ENCODE measurements at places on chromosomes 13 and 19.
A peak's percentile ranks its signal among the peaks of the same experiment; 100 is the strongest.

DNA sequence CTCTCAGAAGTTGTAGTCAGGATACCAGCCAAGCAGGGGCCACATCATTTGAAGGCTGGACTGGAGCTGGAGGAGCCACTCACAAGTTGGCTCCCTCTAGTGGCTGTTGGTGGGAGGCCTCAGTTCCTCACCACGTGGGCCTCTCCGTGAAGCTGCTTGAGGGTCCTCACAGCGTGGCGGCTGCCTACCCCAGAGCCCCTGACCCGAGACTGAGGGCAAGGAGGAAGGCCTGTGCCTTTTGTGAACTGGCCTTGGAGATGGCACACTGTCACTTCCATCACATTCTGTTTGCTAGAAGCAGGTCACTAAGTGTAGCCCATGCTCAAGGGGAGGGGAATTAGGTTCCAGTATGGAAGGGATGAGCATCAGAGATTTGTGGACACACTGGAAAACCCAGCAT lies 14.6 kb downstream of the GNA11 start:
- peak; percentile 22 for DNase-seq

DNA sequence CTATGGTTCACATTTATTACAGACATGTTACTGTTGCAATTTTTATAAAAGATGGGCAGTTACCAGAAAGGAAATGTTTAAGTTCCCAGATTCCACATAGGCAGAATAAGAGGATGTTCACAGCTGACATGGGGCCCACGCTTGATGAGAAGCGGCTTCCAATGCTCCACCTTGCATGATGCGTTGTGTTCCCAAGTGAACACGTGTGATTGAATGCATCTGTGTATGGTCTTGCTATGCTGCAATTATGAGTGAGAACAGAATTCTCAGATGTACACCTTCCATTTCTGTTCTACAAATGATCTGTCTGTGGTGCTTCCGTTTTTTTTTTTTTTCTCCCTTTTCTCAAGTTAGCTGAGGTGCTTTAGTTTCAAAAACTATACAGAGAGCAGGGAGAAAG lies 15.5 kb downstream of the UPF3A start:
- DNase-seq: no peak

GRCh38 chr13:42997381-42997780 lies 5.3 kb upstream of the EPSTI1 start:
- DNase-seq: no peak

GRCh38 chr19:57512845-57513244 lies 13.1 kb downstream of the ZNF773 start:
- DNase-seq: no peak

GRCh38 chr13:35643625-35644024 lies 167.1 kb upstream of the MAB21L1 start:
- no peak for DNase-seq

- DNase-seq: no peak
Measured at GRCh38 chr13:29511980-29512379, 83.5 kb downstream of the SLC7A1 start.
